ENCODE measurements at places on chromosomes 1 and 21.

GRCh38 chr1:87794788-87795614, 466.3 kb downstream of the LMO4 start:
- DNase-seq = no peak

GRCh38 chr1:19088717-19089442, 121.2 kb downstream of the UBR4 start:
- DNase-seq = no peak

GRCh38 chr1:223102797-223103533, 40.1 kb downstream of the TLR5 start:
- DNase-seq = no peak

DNA sequence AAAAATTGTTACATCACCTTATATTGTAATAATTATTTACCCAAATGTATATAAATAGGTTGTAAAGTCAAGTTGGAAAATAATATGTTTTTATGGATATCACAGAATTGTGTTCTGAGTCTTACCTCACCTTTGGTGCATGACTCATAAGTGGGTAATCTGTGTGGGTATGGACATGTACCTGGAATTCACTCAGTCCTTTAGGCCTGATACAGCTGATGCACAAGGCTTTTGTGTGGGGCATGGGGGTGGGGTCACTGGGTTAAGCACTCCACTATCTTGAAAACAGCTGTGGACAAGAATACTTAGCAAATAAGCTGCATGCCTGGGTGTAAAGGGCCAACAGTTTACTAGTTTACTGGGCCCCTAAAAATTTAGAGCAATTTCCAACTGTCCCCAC, 34.4 kb downstream of the INKA2 start:
- no peak for DNase-seq

GRCh38 chr1:7378346-7379130, 392.6 kb upstream of the VAMP3 start:
- DNase-seq = no peak

DNA sequence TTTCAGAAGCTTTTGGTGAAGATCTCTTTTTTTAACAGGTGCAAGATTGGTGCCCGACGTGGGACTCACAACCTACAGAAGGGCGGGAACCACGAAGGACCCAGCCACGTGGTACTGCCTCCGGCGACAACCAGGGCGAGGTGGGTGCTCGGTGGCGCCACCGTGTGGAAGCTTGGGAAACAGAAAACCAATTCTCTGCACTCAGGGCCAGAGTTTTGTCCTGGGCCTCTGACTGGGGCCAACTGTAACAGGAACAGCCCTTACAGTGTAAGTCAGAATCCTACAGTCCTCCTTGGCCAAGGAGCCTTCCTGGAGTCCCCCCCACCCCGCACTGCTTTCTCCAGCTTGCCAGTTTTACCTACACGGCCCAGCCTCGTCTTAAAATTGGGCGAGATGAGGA, 11.6 kb upstream of the S100A7A start:
- no peak for DNase-seq

DNA sequence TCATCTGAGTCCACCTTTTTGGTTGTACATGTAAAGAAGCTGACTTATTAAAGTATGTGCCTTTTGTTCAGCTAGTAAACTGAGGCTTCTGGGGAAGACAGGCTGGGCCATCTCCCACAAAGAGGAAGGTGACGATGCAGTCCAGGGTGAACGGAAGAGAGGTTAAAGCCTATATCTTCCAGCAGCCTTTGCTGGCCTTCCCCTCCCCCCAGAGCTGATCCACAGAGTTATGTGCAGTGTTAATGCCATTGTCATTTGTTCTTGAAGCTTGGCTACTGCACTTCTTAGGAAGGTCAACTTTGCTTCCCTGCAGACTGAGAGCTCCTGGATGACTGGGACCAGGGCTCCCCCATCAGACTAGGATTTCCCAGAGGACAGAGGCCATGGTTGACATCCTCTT, 2.2 kb downstream of the SLC30A2 start:
- DNase-seq = no peak

- DNase-seq = no peak
Observed at GRCh38 chr1:98344731-98345130, 316.8 kb upstream of the SNX7 start.

DNA sequence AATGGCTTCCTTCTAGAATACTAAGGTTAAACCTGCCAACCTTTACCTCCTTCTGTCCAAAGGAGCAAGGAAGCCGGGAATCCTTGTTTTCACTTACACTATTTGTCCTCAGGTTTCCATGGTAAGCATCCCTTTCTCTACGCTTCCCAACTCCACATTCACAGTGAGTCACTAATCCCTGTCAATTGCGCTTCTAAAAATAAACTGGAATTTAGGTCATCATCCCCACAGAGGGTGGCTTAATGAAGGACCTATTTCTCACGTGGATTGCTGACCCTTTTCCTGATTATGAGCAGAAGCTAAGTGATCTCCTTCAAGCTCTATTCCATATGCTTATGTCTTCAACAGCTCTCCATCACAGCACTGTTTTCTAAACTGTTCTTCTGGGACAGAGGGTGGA, 39.9 kb upstream of the ABCA4 start:
- no peak for DNase-seq

DNA sequence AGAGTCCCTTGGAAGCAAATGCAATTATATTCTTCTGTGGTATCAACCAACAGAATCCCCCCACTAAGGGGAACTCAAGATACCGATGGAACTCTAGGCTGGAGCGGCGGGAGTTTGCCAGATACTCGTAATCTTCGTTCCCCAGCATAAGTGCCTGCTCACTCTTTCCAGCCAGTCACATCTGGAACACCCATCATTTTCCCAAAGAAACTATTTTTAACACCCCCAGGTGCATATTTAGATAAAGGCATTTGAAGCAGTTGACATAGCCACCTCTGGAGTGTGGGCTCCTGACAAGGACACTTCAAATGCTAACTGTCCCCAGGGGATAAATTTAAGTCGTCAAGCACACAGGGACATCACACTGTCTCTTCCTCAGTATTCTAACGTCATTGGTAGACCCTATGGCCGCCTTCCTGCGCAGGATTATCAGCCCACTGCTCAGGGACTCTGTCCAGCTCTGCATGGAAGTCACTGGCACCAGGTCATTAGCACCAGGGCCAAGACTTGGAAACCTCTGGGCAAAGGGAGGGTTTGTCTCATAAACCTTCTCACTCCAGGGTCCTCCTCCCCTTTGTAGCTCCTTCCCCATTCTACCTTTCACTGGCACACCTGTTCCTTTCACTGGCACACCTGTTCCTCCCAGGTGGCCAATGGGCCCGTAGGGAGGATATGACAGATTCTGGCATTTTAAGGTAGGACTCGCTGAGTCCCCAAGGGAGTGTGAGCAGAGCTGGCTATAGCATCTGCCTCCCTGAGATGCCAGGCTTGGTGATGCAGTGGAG, 48.8 kb downstream of the H3-3A start:
- no peak for DNase-seq

GRCh38 chr1:191366686-191367085, 791.6 kb upstream of the RGS18 start:
- no peak for DNase-seq

Data from stimulated activated CD8-positive, alpha-beta memory T cell treated with anti-CD3 and anti-CD28 coated beads, Interleukin-4, amount 100 ng/mL, for 1 hour (primary cell).